ELF-1 (cell line): ENCODE measurements at places on chromosomes 1 and 21.
A peak's percentile ranks its signal among the peaks of the same experiment; 100 is the strongest.

DNA sequence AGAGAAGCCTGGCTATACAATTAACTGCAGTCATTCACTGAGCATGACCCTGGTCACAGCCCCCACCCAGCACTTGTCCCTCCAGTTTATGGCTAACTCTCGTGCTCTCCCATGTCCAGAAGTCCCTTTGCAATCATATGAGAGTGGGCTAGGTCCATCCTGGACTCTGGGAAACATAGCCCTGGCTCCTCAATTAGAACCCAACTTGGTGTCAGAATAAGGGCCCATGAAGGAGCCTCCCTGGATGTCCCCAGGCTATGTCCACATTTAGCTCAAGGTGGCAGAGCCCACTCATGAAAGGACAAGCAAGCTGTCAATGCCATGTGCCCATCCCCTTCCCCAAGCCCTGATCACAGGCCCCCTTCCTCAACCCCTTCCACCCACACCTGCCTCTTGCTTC, 27.4 kb upstream of the HPDL start:
- no peak for DNase-seq

DNA sequence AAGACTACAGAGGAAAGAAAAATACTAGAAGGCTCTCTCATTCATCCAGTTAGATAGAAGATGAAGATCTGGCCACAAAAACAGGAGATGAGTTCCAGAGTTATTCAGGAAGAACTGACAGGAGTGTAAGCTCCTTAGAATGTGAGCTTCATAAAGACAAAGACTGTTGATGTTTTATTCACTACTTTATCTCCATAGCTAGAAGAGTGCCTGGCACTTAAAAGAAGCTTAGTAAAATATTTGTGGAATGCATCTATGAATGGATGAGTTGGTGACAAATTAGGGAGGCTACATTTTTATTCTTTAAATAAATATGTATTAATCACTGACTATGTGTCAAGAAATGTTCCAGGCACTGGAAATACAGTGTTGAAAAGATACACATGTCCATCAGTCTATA, 13.8 kb downstream of the CLDN17 start:
- no peak for DNase-seq

DNA sequence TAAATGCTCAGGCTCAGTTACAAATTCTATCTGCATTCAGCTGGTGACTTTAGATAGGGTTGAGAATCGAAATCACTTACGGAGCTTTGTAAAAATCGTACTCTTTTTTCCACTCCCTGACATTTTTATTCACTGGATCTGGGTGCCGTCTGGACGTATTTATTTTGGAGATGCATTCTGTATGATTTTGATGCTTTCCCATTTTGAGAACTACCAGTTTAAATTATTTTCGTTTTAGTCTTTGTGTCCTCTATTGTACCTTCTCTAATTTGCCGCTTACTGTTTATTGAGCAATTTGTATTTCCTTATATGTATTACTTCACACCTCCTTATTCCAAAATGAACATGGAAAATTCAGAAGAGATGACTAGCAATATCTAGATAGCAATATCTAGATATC, 96.2 kb downstream of the FASLG start:
- no peak for DNase-seq

- no peak for DNase-seq
These were observed 119.5 kb downstream of the TBX19 start for GRCh38 chr1:168400139-168400538.

- DNase-seq: no peak
These were observed 23.7 kb downstream of the PSMG1 start for GRCh38 chr21:39159342-39160063.

DNA sequence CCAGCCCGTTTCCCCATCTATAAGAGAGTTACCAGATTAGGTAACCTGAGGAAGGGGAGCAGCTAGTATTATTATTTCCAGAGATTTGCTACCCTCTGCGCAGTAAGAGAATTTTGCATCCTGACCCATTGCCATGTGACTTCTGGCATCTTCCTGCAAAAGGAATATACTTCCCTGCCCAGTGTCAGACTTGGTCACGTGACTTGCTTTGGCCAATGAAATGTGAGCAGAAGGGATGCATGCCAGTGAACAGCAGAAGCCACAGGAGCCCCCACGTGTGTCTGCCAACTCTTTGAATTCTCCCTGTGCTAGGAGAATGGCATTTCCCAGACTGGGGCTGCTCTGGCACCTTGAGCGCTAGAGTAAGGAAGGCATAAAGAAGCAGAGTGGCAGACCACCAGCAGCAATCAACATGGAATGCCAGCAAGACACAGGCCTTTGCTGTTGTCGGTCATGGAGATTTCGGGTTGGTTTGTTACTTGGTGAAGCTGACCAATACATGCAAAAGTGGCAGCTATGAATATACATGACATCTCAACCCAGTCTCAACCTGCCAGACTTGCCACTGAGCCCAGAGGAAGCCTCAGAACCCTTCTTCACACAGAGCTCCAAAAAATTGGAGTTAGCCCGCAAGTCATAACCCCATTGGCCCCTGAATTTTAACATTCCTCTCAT, 26.4 kb upstream of the SDHB start:
- no peak for DNase-seq

- no peak for DNase-seq
These were observed 874 bp downstream of the FAAP20 start for GRCh38 chr1:2193514-2194281.

DNA sequence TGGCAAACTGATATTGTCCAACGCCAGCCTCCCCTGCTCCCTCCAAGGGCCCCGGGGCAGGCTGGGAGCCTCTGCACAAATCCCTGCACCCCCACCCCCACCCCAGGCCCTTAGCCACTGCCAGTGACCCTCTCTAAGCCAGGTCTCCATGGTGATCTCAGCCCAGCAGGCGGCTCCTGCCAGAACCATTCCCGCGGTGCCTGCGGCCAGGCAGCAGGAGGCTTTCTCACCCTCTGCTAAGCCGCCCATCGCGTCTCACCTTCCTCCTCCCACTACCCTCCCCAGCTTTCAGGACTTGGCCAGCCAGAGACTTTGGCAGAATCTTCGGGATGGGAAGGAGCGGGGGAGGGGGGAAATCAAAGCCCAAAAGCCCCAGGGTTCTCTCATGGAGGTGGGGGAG, 46.8 kb upstream of the WASF2 start:
- peak; percentile 95 for DNase-seq
